ENCODE measurements at places on chromosomes 6 and 20.

DNA sequence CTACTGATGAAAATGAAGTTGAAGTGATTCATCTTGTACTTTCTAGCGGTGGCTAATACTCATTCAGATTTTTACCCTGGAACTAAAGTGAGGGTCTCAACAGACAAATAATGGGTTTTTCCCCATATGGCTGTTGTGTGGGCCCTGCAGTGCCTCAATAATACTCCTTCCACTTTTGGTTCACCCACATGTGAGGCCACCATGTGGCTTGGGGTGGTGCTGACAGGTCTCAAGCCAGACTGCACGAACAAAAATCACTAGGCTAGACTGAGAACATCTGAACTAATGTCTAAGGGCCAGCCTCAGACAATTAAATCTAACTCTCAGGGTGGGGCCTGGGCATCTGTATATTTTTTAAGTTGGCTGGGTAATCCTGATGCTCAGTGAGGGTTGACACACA lies 7.9 kb upstream of the COL12A1 start:
- no peak for DNase-seq

DNA sequence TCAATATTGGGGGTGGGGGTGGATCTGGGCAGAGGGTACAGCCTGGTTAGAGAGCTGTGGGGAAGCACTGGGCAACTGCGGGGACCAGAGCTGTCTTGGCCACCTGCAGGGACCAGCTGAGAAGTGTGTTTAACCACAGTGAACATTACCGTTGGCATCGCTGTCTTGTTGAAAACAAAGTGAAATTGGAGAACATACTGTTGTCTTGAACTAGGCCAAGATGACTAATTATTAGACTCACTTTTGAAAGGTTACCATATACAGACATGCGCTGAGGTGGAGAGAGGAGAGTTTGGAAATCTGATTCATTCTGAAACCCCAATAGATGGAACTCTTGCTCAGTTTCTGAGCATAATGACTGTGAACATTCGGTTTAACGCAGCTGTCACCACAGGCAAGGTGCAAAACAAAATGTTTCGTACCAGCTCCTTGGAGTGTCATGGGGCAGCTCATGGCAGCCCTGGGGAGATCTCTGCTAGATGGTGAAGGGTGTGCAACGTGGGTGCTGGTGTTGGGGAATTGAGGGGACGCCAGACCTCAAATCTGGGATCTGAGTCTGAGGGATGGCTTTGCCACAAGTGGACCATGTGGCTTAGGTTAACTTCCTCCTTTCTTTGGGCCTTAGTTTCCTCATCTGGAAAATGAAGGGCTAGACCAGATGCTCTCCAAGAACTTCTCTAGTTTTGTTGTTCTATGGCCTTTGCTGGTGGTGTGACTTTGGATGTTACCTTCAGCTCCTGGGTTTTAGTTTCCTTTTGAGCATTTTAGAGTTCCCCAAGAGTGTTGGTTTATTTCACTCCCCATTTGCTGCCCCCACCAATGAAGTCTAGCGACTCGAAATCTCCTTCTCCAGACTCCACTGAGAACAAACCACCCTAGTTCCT lies 24.6 kb upstream of the GTSF1L start:
- DNase-seq: peak; percentile 68

DNA sequence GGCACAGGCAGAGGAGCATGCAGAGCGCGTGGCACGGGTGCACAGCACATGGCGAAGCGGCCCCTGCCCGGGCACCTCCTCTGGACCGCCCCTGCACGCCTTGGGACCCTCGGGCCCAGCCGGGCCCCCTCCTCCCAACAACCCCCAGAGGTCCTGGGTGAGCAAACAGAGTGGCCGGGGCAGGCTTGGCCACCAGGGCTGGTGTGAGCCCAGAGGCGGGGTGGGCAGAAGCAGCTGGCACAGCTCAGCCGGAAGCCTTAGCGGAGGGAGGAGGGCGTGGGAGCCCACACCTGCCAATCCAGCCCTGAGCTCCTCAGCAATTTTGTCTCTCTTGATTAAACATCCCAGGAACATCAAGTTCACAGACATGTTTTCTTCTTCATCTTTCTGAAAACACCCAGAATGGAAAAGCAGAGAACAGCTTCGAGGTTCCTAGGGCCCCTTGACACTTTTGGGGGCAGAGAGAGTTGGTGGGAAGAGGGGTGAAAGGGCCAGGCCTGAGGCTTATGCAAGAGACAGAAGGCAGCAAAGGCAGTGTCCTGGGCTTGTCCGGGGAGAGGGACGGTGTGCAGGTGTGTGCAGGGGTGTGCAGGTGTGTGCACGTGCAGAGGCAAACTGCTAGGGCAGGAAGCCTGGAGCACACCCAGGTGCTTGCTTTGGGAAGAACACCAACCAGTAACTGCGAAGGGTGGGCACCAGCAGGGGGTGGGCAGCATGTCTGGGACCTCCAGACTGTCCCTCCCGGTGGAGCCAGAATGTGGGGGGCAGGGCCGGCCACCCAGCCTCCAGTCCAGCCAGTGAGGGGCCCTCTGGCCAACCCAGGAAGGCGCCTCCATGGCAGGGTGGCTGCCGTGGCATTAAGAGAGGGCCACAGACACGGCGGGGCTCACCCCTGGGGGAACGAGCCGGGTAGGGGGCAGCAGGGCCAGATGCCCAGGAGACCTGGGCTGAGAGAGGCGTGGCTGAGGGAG lies 4.8 kb downstream of the HRH3 start:
- no peak for DNase-seq

DNA sequence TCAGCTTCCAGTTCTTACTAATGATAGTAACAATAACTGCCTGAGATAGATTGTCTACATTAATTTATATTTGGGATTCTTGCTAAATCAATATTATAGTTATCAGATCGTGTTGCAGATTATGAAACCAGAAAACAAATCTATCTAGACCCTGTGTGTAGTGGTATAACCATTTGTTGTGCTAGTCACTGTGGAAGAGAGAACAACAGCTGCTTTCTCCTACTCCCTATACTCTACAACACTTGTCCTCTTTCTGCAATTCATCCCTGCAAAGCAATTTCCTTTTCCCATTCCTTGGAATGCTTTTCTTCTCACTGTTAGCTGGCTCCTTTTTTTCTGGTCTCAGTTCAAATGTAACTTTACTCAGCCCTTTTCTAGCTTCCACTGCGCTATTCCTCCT lies 8.3 kb downstream of the COX7A2 start:
- DNase-seq: no peak

GRCh38 chr6:5004373-5005037 lies 668 bp upstream of the RPP40 start:
- no peak for DNase-seq
